ENCODE measurements at places on chromosomes 4 and X.
A peak's percentile ranks its signal among the peaks of the same experiment; 100 is the strongest.

DNA sequence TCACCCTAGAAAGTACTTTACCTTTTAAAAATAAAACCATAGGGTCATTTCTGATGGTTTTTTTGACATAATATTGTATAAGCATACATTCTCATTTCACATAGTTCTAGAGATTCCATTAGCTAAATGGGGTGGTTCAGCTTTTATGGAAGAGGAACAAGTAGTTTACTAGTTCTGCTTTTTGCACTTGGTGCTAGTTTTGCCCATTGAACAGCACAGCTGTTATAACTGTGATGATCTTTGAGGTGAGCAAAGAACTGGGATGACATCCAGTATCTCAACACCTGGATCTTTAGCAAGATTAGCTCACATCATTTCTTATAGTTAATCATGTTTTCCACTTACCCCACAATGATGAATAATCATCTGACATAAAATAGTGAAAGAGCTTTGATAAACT, 40.9 kb downstream of the MOB1B start:
- DNase-seq: no peak

GRCh38 chr4:105453550-105454205, 20.2 kb downstream of the PPA2 start:
- DNase-seq: peak; percentile 57

DNA sequence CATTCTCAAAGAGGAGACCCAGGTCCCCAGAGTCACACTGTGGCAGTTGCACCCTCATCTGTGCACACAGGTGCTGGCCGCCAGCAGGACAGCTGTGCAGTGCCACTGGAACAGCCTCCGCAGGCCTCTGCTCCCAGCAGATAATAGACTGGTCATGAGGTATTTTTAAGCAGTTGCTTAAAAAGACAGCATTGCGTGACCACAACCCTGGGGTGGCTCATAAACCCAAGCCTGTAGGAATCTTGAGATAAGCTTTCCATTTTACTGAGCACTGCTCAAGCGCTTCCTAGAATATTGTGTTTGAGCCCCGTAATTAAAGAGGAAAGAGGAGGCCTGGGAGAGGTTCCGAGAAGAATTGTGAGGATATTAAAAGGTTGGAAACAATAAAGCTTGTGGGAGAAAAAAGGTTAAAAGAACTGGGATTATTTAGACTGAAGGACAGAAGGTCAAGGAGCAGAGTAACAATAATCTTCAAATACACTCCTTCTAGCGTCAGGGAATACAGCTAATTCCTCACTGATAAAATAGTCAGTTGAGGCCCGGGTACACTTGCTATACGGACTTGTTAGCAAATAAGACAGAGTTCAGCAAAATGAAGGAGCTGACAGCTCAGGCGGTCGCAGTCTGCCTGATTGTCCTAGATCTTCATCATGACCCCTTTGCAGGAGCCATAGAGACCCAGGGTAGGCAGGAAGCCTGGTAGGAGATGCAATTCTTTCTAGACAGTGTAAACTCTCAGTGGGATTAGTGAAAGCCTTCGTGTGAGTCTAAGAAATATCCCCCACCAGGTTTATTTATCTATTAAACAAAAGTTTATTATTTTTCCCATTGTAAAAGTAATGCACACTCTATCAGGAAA, 86.2 kb upstream of the KIT start:
- no peak for DNase-seq

DNA sequence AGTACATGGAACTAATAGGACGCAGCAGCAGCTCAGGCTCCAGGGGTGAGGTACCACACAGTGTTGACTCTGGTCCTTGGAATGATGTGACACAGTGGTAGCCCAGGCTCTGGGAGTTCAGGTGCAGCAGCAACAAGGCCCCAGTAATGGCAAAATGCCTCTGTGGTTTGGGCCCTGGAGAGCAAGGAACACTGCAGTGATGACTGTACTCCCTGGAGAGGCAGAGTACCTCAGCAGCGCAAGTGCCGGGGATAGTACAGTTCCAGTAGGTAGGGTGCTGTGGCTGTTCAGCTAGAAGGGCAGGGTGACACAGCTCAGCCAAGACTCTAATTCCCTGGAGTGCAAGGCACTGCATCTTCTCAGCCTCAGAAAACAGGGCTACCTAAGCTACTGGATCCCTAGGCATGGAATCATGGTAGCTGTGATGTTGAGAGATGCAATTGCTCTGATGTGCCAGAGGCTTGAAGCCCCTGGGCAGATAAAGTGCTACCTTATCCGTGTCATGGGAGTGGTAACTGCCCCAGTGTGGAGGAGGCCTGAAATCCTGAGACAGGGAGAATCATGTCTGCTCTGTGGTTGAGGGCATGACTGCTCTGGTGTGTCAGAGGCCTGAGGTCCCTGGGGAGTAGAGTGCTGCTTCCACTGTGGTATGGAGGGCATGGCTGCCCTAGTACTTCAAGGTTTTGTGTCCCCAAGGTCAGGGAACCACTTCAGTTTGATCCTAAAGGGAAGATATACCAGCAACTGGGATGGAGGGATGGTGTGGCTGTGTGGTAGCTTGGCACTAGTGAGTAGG, 55.2 kb downstream of the AREG start:
- no peak for DNase-seq

DNA sequence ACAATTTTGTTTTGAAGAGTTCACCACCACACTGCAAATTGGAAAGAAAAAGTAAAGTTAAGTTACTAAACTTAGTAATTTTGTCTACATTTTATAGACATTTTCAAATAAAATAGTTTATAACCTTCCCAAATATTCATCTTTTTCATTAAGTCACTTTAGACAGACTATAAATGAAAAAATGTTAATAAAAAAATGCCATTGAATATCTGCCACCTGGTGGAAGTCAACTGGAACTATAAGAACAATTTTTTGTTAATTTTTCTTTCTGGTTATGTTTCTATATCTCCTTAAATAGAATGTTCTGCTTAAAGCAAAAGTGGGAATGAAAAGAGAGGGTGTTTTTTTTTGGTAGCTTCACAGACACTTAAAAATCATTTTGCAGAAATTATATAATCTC, 534.4 kb upstream of the PCDH10 start:
- DNase-seq: no peak

- DNase-seq: no peak
These were observed 55.5 kb downstream of the LUZP4 start for GRCh38 chrX:115344885-115345614.

DNA sequence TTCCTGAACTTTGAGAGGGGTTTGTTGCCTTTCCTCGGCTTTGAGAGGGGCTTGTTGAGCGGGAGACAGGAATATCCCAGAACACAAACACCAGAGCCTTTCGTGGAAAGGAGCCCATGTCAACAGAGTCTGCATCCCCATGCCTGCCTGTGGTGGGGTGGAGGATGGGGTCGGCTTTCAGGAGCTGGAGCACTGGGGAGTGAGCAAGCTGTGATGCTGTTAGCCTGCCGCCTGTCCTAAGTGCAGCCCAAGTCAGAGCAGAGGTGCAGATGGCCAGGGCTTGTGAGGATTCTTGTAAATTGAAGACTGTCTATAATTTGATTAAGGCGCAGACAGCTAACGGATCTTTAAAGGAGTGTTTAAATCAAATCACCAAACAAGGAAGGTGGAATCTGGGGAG, 103.3 kb upstream of the ANK2 start:
- no peak for DNase-seq

- DNase-seq: peak; percentile 50
These were observed 11.2 kb upstream of the AMOT start for GRCh38 chrX:112851806-112852205.

- no peak for DNase-seq
These were observed 68.5 kb downstream of the GALNT7 start for GRCh38 chr4:173237152-173237551.

- no peak for DNase-seq
These were observed 65.8 kb upstream of the MSN start for GRCh38 chrX:65601530-65602220.

DNA sequence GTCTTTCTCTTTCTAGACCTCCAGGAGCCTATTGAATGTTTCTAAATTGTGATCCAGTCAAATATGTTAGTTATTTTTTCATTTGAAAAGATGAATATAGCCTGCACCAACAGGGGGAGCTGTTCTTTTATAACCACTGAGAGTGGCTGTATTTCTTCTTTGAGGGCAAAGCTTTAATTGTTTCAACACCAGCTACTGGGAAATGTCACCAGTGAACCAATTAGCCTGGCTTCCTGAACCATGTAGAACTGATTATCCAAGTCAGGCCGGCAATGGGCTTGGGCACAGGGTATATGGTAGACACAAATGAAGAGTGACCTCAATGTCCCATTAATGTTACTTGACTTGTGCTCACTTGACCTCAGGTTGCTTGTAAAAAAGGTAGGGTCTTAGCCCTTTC, 4.8 kb upstream of the DAPP1 start:
- peak; percentile 24 for DNase-seq

GRCh38 chr4:10666616-10667015, 18.0 kb downstream of the CLNK start:
- no peak for DNase-seq

- no peak for DNase-seq
These were observed 470.8 kb downstream of the NKX6-1 start for GRCh38 chr4:84028340-84028739.

DNA sequence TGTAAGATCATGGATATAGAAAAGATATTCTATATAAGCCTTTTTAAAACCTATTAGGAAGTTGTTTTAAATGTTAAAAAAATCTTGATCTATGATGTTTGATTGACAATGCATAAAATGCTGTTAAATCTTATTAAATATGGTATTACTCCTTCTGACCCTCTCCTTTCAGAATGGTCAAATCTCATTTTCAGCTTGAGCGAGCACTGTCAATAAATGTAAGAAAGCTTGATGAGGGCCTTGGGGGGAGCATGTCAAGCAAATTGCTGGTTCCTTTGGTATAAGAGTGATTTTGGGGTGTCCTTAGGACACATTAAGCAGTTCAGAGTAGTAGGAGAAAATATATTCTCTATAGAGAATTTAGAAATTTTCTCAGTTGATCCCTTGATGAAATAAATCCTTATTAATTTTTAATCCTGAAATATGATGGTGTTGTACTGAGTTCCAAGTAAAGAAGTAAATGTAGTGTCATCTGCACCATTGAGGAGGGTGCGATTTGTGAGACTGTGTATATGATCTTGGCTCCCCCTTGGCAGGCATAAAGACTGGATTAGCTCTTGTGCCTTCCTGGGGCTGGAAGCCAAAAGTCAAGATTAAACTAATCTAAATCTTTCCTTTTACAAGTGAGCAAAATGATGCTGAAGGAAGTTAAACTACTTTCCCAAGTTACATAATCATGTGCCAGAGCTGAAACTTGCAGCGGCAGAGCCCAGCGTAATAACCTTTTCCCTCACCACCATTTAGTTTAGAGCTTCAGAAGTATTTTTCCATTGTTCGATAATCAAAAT, 82.6 kb upstream of the ANK2 start:
- DNase-seq: no peak

- DNase-seq: no peak
These were observed 27.2 kb upstream of the MAGED1 start for GRCh38 chrX:51866210-51866609.

- DNase-seq: no peak
These were observed 737.8 kb upstream of the FRG1 start for GRCh38 chr4:189202869-189203271.

DNA sequence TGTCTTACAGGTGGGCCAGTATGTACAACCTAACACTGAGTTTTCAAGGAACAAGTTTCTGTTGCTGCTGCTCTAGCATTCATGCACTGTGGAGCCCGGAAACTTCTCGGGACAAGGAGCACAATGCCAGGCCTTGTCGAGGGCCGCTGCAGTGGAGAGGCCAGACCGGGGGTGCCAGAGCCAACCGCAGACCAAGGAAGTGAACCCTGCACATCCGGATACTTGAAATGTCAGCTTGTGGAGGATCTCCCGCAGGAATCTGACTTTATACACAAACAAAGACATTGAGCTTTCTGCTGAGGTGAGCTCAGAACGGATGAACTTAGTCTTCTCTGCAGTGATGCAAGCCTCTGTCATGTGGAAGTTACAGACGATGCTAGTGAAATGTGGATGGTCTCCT, 99.5 kb downstream of the ZNF827 start:
- DNase-seq: no peak

DNA sequence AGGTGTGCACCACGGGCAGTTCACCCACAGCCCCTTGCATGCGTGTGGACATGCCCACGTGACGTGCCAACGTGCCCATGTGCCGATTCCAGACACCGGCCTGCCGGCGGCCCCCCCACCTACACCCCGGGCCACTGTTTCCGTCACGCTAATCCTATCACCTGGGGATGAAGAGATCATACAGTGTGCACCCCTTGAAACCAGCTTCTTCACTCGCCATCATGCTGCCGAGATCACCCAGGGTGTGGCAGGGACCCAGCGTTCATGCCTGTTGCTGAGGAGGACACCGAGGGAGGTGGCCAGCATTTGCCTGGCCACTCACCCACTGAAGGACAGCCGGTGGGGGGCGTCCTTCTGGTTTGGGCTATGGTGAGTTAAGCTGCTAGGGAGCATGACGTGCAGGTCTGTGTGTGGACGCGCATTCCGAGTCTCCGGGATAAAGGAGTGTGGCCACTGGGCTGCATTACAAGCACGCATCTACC, 14.1 kb downstream of the CTBP1 start:
- no peak for DNase-seq

DNA sequence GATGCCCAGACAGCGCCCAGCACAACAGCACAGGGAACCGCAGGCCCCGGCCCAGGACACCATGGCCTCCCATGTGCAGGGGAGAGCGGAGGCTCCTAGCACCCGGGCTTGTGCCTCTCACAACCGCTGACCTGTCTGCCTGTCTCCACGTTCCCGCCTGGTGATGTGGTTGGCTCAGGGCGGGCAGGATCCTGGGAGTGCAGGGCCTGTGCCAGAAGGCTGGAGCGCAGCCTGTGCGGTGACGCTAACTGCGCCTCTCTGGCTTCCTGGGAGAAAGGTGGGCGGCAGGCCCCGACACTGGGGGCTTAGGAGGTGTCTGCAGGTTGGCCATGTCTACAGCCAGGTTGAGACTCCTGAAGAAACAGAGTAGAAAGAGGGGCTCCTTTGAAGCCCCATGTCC, 48.7 kb downstream of the CPZ start:
- no peak for DNase-seq

DNA sequence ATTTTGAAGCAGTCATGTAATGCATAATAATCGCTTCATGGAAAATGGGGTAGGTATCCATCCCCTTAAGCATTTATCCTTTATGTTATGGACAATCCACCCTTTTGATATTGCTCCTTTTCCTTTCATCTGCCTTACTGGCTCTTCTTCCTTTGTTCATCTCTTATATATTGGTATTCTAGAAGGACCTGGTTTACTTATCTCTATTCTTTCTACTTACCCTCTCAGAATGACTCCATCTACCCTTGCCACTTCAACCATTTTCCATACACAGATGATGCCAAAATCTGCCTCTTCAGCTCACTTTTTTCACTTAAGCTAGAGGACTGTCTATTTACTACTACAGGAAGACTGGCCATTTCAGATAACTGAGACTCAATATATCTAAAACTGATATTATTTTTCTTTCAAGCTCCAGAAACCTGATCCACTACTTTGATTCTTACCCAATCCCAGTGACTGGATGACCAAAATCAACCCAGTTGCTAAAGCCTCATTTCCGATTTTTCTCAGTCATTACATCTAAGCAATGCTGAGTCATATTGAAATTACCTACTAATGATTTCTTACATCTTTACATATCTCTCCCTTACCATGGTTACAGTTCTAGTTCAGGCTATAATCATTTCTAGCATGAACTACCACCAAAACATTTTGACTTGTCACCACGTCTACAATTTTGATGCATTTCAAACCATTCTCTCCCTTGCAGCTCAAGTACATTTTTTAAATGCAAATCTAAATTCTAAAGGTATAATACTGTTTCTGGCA, 93.7 kb downstream of the FAAH2 start:
- peak; percentile 1 for DNase-seq

Data from GM13976 (cell line).